ENCODE measurements at places on chromosomes 11 and 22.

DNA sequence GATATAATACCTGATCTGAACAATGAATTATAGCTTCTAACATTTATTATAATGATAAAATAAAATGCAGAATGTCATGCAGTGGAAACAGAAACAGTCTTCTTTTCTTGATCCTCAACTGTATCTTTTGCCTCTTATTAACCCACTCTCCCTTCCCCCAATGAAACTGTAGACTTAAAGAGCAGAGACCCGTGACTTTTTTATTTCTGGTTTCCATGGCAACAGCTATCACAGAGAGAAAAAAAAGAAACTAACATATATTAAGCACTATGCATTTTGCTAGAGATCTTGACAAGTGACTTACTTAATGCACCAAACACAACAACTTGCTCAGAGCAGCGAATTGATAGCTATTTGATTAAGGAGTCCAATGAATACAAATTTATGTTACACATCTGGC is 69.3 kb downstream of the RAB38 start:
- no peak for DNase-seq

- DNase-seq = no peak
These were observed 112.6 kb downstream of the CADM1 start for GRCh38 chr11:115391598-115391997.

DNA sequence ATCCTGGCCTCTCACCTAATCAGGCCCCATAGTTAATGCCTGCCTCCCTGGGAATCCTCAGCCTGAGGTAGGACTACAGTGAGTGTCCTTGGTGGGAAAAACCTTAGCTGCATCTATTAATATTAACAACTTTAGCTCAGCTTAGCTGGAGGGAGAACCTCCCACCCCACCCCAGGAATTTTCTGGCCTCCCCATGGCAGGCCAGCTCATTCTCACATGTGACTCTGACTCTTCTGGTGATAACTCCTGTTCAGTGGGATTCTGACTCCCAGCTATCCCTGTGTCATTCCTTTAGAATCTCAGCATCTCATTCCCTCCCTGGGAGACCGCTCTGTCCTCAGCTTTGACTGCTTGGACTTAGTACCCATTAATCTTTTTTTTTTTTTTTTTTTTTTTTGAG is 14.5 kb downstream of the ART5 start:
- DNase-seq = no peak

GRCh38 chr11:8608652-8609051 is 14.6 kb upstream of the STK33 start:
- no peak for DNase-seq

- DNase-seq = no peak
These were observed 83.7 kb downstream of the CADM1 start for GRCh38 chr11:115420505-115420904.

DNA sequence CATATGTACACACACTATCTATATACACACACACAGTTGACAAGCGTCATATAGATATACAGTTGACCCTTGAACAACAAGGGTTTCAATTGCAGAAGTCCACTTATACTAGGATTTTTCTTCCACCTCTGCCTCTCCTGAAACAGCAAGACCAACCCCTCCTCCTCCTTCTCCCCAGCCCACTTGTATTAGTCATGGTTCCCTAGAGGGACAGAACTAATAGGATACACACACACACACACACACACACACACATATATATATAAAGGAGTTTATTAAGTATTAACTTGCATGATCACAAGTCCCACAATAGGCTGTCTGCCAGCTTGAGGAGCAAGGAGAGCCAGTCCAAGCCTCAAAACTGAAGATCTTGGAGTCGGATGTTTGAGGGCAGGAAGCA is 92.9 kb downstream of the DHCR7 start:
- DNase-seq = no peak

GRCh38 chr11:63761931-63762653 is 6.5 kb downstream of the ZFTA start:
- no peak for DNase-seq

- DNase-seq = no peak
These were observed 268.6 kb upstream of the SESN3 start for GRCh38 chr11:95499516-95500135.
